ENCODE measurements at places on chromosomes 5 and 9.

DNA sequence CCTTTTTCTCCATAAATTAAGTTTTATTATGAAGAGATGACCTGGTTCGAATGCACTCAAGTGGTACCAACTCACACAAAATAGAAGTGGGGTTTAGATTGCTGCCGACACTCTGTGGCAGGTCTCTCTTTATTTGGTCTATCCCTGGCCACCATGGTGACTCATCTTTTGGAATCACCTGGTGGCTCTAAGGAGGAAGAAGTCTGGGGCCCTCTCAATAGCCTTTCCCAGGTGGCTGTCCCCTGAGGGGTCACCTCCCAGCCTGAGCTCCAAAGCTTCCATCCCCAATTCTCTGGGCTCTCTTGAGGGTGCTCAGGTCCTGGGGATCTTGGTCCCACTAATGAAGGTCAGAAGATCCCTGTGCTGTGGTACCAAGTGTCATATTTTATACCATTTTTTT lies 136.8 kb downstream of the MVB12B start:
- no peak for DNase-seq

- DNase-seq: no peak
Measured at GRCh38 chr5:73499187-73499586, 945 bp downstream of the BTF3 start.

DNA sequence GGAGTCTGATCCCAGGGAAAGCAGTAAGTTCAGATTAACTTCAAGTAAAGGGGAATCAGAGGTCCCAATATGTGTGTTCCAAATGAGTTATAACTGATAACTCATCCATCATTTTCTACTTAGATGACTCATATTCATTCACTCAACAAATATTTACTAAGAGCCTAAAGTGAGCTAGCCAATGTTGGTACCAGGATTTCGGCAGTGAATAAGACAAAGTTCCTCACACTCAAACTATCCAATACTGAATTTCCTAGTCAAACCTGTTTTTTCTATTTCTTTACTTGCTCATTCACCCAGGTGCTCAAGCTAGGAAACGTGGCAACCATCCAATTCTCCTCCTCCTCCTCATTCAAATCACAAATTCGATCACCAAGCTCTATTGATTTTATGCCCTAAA lies 25.8 kb downstream of the FBXW2 start:
- DNase-seq: no peak

GRCh38 chr5:17878541-17878940 lies 244.3 kb downstream of the TAF11L14 start:
- no peak for DNase-seq

DNA sequence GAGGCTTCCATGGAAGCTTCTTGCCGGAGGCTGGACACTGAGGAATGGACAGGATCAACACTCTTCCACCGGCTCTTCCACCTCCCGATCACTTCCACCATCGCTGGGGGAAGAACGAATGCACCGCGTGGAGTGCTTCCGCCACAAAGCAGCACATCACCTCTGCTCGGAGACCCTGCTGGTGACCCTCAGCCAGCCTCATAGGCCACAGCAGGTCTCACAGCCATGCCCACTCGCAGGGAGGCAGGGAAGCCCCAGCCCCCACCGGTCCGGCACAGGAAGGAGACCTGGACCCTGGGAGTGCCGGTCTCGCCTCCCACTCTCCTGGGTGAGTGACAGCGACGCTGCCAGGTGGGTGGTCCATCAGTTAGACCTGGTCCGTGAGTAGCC lies 4.7 kb downstream of the MRPL36 start:
- DNase-seq: no peak

DNA sequence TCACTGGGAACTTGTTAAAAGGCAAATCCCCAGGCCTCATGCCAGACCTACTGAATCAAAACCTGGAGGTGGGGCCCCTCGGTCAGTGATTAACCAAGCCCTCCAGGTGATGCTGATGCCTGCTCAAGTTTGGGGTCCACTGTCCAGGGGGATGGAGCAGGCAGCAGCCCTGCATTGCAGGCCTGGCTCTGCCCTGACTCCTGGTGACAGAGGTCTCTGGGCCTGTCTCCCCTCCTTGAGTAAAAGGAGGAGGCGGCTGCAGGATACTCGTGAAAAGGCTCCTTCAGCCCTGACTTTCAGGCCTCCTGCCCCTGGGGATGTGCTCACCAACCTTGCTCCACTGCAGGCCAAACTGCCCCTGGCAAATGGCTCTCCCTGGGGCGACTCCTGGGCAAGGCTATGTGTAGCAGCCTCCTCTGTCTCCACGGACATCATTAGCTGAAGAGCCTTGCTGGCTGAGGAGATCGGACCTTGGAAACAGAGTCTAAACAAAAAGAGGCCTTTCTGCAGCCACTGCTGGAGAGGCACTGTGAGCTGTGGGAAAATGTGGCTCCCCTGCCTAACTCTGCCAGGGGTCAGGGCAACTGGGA lies 134.8 kb upstream of the ALDH1B1 start:
- no peak for DNase-seq

DNA sequence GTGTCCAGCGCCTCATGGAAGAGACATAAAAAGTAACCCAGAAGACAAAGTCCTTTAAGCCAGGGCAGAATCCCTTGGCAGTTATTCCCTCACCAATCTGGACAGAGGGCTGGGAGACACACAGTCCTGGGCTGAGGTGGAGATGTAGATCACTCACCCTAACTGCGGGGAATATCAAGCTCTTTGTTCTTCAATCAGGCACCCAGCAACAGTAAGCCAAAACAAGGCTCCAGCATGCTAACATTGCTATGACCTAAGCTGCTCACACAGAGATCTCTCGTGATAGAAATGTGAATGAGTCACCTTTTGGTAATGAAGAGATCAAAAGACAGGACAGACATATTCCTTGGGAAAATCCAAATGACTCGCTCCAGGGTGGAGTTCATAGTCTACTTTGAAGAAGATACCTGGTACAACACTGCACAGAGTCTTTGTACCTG lies 101.3 kb downstream of the FBN2 start:
- DNase-seq: no peak

DNA sequence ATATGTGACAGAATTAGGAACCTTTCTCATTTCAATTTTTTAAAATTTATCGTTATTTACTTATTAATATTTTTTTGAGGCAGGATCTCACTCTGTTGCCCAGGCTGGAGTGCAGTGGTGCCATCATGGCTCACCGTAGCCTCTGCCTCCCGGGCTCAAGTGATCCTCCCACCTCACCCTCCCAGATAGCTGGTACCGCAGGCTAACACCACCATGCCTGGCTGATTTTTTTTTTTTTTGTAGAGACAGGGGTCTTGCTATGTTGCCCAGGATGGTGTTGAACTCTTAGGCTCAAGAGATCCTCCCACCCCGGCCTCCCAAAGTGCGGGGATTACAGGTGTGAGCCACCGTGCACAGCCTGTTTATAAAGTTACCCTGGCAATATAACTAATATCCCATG lies 275.2 kb downstream of the AOPEP start:
- DNase-seq: no peak

DNA sequence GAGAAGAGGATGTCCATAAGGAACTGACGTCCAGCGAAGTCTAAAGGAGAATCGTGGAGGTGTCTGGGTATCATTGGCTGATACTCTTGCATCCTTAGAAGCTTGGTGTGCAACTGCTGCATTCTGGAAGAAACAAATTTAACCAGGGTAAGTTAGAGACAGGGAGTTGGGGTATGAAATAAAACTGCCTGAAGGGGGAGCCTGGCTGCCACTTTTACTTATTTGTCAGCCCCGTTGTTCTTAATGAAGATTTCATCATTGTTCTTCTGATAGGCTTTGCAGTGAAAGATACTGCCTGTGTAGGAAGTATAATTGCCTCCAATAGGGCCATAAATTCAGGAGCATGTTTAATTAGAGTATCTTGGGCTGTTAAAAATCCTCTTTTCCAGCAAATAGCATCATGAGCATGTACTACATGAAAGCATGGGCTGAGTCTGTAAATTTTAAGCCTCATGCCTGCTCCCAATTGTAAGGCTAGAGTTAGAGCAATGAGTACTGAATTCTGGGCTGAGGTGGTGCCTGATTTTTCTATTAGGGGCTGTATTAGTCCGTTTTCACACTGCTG lies 1264.5 kb upstream of the ACO1 start:
- DNase-seq: peak; percentile 33

DNA sequence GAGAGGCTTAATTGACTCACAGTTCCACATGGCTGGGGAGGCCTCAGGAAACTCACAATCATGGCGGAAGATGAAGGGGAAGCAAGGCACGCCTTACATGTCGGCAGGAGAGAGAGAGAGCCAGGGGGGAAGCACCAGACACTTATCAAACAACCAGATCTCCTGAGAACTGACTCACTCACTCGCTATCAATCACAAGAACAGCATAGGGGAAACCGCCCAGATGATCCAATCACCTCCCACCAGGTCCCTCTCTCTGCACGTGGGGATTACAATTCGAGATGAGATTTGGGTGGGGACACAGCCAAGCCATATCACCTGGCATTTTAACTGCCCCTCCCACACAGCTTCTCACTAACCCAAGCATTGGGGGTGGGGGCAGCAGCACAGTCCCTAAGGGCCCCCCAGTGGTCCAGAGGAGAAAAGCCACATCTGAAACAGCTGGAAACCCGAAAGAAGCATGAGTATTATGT lies 76.1 kb upstream of the ASS1 start:
- DNase-seq: no peak

DNA sequence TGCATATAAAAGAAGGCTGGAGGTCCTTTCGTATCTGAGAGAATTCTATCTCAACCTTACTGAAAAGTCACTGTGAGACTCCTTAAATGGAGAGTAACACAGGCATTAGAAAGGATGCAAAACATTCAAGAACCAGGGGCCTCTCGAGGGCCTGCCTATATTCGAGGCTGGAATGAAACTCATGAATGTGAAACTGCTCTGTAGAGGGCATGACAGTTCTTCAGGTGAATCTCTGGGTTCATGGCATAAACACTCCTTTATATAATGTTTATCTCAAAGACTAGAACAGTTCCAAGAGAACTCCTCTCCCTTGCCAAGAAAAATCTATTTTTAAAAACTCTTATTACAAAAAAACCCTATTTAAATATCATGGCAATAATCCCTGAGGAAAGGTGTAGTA lies 113.9 kb downstream of the SEC61B start:
- no peak for DNase-seq

DNA sequence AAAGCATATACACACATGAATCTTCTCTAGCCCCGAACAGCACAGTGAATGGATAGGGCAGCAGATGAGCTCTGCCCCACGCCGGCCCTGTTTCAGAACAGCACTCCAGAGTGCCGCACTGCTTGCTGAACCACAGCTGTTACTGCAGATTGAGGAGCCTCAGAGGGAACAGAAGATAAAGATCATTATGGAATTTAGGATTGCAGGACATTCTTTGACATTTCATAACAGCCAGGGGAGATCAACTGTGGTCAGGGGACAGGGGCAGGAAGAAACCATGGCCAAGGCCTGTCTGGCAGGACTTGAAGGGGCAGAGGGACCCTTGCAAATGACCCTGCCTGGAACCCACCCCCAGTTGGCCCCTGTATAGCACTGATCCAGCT lies 20.6 kb downstream of the IRF1 start:
- no peak for DNase-seq

DNA sequence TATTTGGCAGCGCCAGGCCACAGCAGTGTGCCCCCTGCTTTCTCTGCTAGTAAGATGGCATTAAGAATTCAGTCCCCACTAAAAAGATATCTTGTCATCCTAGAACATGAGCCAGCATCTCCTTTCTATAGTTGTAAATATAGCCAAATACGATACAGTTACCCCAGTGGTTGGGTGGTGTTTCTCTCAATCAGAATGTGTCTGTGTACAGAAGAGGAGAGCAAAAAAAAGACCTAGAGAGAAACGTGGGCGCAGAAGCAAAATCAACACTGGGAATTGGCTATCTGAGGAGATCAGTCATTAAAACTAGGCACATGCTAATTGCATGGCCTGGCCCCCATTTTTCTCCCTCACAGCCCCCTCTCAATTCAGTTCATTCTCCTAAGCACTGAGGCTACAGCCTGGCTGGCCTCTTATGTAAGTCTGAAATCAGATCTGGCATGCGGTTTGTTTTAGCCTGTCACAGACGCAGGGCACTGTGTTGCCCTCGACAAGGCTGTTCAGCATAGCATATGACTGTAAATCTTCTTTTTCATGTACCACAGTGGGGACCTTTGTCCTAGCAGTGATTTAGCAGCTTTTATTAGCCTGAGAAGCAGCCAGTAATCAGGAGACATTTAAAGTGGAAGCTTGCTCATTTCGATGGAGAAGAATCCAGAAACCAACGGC lies 57.8 kb downstream of the RORB start:
- DNase-seq: no peak

DNA sequence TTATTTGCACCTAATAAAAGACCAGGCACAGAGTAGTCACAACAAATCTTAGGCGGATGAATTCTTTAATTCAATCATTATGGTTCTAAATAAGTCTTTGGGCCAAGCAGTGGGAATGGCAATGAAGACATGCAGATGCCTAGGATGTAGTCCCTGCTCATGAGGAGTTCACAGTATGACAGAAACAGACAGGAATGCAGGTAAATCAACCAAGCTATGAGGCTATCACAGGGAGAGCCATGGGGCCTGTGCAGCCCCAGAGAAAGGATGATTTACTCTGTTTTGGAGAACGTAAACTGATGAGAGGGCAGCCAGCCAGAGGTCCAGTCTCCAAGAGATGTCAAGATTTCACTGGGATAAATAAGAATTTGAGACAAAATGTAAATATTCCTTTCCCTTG lies 129.4 kb downstream of the TRIM32 start:
- DNase-seq: no peak

- DNase-seq: peak; percentile 19
Measured at GRCh38 chr9:97900738-97901565, 21.3 kb downstream of the TRMO start.

- DNase-seq: no peak
Measured at GRCh38 chr5:10753178-10753577, 7.9 kb downstream of the DAP start.

DNA sequence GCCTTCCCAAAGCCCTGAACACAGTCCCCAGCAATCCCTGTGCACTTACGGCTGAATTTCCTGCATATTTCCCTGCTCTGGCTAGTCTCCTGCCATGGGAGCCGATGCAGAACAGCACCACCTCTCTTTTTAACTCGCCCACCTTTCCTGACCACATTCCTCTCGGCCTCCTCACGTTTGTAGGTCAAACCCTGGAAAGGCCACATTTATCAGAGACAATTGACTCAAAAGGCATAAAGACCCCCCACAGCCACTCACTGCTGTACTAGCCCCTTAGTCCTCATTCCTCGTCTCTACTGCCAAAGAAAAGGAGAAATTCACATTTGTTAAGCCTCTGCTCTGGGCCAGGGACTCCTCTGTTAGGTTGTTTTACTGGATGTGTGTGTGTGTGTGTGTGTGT lies 43.6 kb downstream of the ENC1 start:
- DNase-seq: no peak

- no peak for DNase-seq
Measured at GRCh38 chr5:56737002-56737621, 78.2 kb upstream of the MAP3K1 start.

GRCh38 chr5:32059761-32060530 lies 114.2 kb downstream of the GOLPH3 start:
- no peak for DNase-seq

DNA sequence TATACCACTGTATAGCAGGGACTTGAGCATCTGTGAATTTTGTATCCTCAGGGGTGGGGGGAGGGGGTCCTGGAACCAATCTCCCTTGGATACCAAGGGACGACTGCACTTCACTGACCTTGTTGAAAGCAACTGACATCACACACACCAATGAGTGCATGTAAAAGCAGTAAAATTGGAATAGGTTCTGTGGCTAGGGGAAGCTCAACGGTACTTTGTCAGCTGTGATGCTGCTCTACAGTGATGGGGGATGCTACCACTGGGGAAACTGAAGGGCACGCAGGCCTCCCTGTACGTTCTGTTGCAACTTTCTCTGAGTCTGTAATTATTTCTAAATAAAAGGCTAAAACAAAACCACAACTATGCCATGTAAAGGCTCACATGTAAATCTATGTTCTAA lies 47.0 kb upstream of the RETREG1 start:
- DNase-seq: no peak

Data from NCI-H446 treated with DMSO at 0.1 percent for 48 hours (cell line).